AG04450 (cell line): ENCODE measurements at places on chromosomes 4 and X. TPM values are rescaled to one million over a fixed set of nuclear protein-coding genes. Genes with fewer than 3 reads are reported as not detected.

- no peak for DNase-seq
These were observed 94.1 kb downstream of the IL1RAPL2 start for GRCh38 chrX:104660092-104660491.

DNA sequence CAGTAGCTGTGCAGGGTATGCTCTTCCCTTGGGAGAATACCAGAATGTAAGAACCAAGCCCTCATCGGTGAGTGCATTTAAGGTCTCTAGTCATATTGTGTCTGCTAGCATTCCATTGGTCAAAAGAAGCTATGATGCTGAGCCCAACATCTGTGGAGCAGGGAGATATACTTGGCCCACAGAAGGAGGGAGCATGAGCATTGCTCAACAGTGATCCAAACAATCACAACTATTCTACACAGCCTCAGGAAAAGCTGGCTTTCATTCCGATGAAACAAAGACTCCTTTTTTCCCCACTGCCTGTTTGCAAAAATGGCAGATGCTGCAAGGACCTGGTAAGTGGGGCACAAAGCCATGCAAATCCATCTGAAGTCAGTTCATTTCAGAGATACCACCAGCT is 80.6 kb upstream of the DHX15 start:
- DNase-seq = peak; percentile 55

DNA sequence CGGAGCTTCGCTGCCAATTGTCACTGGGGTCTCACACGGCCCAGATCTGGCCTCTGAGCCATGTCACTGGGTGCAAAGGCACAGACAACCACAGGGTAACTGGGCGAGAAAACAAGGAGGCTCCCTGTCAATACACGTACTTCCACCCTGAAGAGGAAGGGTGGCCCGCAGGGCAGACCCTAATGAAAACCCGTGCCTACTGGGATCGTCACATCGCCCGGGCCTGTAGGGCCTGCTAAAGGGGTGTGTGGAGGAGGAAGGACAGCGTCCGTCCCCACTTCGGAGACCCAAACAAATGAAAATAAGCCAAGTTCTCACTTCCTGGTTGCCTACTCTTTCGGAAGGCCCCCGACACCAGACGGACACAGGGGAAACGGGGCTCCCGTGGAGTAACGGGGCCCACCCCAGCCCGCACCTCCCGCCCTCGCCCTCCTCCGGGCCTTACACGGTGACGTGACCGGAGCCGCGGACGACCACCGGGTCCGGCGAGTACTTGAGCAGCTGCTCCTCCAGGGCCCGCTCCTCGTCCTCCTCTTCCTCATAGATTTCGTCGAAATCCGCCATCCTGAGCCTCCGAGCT is 578 bp downstream of the CHIC2 start:
- DNase-seq = no peak

DNA sequence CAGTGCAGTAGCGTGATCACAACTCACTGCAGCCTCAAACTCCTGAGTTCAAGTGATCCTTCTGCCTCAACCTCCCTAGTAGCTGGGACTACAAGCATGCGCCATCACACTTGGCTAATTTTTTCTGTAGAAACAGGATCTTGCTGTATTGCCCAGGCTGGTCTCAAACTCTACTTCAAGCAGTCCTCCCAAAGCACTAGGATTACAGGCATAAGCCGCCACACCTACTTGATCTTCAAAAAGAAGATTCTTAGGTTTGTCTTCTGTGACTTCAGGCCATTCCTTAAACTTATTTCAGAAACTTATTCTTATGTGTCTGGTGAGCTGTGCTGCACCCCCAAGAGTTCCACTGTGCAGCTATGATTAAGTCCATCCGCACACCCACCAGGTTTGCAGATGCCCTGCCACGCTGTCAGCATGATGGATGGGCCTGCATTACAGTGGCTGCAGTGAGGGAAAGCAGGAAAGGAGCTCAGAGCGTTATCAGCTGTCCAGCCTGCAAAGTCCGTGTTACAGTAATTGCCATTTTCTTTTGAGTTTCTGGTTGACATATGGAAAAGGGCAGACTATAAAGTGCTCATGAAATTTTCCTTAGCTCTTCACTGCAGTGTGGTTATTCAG is 146.6 kb downstream of the AASDH start:
- DNase-seq = no peak

GRCh38 chr4:144531841-144532240 is 114.1 kb upstream of the HHIP start:
- DNase-seq = no peak

- DNase-seq = no peak
These were observed 90.7 kb upstream of the BRS3 start for GRCh38 chrX:136397001-136397400.

GRCh38 chr4:151294833-151295496 is 18.0 kb downstream of the PRSS48 start:
- DNase-seq = no peak

Gene CCKAR
- polyA plus RNA-seq = 0.10 and 0.27 TPM in 2 replicates

Gene BMPR1B
- polyA plus RNA-seq = 0.42 and 0.60 TPM in 2 replicates

Gene SUPT20HL2
- not detected in 2 replicates for polyA plus RNA-seq

Gene SSX4
- not detected in 2 replicates for polyA plus RNA-seq
